ENCODE measurements at places on chromosomes 12 and 14.

GRCh38 chr14:58861586-58861985 lies 223.8 kb downstream of the DACT1 start:
- DNase-seq: no peak

GRCh38 chr14:51849097-51849496 lies 11.3 kb upstream of the GNG2 start:
- DNase-seq: no peak

DNA sequence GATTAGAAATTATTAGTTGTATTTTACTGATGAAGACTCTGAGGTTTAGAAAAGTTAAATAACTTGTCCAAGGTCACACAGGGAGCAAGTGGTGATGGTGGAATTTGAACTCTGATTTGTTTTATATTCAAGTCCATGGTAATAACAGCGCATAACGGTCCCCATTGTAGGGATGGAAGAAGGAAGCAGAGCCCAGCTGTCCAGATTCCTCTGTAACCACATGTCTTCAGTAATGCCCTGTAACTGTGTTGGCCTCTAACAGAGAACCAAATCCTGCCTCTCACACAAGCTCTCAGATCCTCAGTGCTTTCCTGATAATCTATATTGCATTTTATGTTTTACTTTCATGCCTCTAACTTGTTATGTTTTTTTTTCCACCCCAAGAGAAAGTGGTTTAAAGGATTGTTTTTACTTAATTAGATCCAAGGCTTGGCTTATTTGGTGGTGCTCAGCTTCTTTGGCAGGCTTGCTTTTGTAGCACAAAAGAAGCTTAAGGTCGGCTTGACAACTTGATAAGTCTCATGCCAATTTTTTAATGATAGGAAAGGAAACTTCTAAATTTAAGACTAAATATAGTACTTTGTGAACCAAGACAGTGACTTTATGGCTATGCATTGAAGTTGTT lies 105.1 kb upstream of the SEL1L start:
- DNase-seq: no peak

DNA sequence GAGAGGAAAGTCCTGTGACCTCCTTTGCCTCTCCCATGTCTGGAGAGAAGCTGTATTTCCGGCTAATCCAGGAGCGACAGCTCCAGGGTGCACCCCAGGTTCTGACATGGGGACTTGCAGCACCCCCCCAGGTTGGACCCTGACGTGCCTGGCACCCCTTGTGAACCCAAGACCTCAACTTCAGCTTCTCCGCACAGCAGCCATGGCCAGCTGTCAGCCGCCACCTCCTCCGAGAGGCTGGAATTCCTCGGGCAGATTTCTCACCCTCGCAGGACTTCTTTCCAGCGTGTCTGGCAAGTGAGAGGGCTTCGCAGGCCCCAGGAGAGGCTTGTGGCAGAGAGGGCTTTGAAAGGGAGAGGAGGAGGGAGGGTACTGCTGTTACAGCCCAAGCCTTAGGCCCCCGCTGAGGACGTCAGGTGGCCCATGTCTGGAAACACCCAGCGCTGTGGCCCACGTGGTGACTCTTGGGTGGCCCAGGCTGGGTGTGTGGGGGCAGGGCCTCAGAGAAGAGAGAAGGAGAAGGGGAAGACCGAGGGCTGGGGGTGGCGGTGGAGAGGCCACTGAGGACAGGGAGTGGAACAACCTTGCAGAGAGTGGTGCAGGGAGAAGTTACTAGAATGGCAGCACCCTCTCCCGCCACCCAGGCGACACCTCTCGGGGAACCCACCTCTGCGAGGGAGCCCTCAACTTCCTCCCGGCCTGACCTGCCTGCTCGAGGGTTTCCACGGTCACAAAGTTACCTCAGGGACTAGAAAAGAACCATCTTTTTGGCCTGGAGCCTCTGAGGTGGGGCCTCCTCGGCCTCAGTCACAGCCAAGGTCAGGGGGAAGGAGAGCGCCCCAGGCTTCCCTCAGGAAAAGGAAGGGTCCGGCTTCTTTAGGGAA lies 11.7 kb upstream of the RPS6KL1 start:
- no peak for DNase-seq

- DNase-seq: no peak
Observed at GRCh38 chr14:65964366-65964765, 521.8 kb upstream of the CCDC196 start.

- no peak for DNase-seq
Observed at GRCh38 chr14:71591231-71591630, 341.0 kb upstream of the RGS6 start.

Measured in GM12864 (cell line).